Neural crest cell (in vitro differentiated cells): ENCODE measurements at places on chromosomes 6 and 20. TPM values are rescaled to one million over a fixed set of nuclear protein-coding genes. Genes with fewer than 3 reads are reported as not detected.

PTK6 gene
- total RNA-seq = not detected in 2 replicates

OR2H2 gene
- total RNA-seq = not detected in 2 replicates

RBM24 gene
- 3.4 and 4.0 TPM in 2 replicates for total RNA-seq

STX11 gene
- total RNA-seq = not detected in 2 replicates

ANKRD6 gene
- total RNA-seq = 20.5 and 20.7 TPM in 2 replicates

COX7A2 gene
- total RNA-seq = 346 and 360 TPM in 2 replicates

PDE10A gene
- 23.7 and 26.2 TPM in 2 replicates for total RNA-seq

MED23 gene
- 30.0 and 30.5 TPM in 2 replicates for total RNA-seq

SERAC1 gene
- total RNA-seq = 11.3 and 12.2 TPM in 2 replicates

SLC16A10 gene
- total RNA-seq = 5.6 and 6.2 TPM in 2 replicates

WFDC10B gene
- total RNA-seq = not detected in 2 replicates

RIMS4 gene
- total RNA-seq = 4.1 and 6.1 TPM in 2 replicates

CGA gene
- not detected in 2 replicates for total RNA-seq

ZNF337 gene
- 18.6 and 18.8 TPM in 2 replicates for total RNA-seq
